ENCODE measurements at places on chromosomes 3 and 15. TPM values are rescaled to one million over a fixed set of nuclear protein-coding genes. Genes with fewer than 3 reads are reported as not detected.

Gene WNT7A
- not detected for total RNA-seq

Gene EPHB1
- total RNA-seq: 0.67 TPM

Gene ZCWPW2
- 0.47 TPM for total RNA-seq

Gene TERC
- 146 TPM for total RNA-seq

Gene SCN5A
- 5.5 TPM for total RNA-seq

Gene GOLGA6B
- not detected for total RNA-seq

Gene EXD1
- not detected for total RNA-seq

Gene SLC38A3
- total RNA-seq: not detected

Gene GPR149
- not detected for total RNA-seq

Gene HGD
- total RNA-seq: 0.20 TPM

Gene CCK
- not detected for total RNA-seq

Gene ANKRD34C
- not detected for total RNA-seq

Gene THSD4
- 43.2 TPM for total RNA-seq

Gene GOLGA8T
- not detected for total RNA-seq

Gene GOLGA6C
- total RNA-seq: not detected

Gene DNAH1
- total RNA-seq: 1.3 TPM

Gene RPL35A
- 741 TPM for total RNA-seq

Gene HAPLN3
- 11.7 TPM for total RNA-seq

Gene GOLGA8G
- total RNA-seq: not detected

Gene BSN
- 0.10 TPM for total RNA-seq

Gene PRKCD
- total RNA-seq: 8.5 TPM

Gene CCRL2
- total RNA-seq: 13.9 TPM

Gene STT3B
- total RNA-seq: 102 TPM

Gene CHRM5
- not detected for total RNA-seq

Gene RBPMS2
- total RNA-seq: 0.05 TPM

Gene EPM2AIP1
- total RNA-seq: 10.7 TPM

Gene CD200
- 1.4 TPM for total RNA-seq

Gene ANKRD63
- total RNA-seq: not detected

Gene ITIH1
- not detected for total RNA-seq

Gene CCR8
- not detected for total RNA-seq

Gene APOD
- 9.9 TPM for total RNA-seq

Gene SPINK8
- not detected for total RNA-seq

Gene KIF7
- total RNA-seq: 5.0 TPM

Gene CCDC39
- total RNA-seq: not detected

Gene LIPC
- total RNA-seq: 0.07 TPM

Gene TRIM59
- 28.0 TPM for total RNA-seq

Gene IL5RA
- not detected for total RNA-seq

Gene SLC2A2
- not detected for total RNA-seq

Gene PLA2G4D
- total RNA-seq: not detected

Gene CCR1
- not detected for total RNA-seq

Gene FAIM
- total RNA-seq: 18.5 TPM

Gene RLBP1
- total RNA-seq: not detected

Gene STRIT1
- total RNA-seq: not detected

Gene SCN11A
- total RNA-seq: not detected

Gene C3orf70
- 3.1 TPM for total RNA-seq

Gene REC114
- total RNA-seq: not detected
